Memory B cell (primary cell): ENCODE measurements at places on chromosomes 4 and X.
A peak's percentile ranks its signal among the peaks of the same experiment; 100 is the strongest.

DNA sequence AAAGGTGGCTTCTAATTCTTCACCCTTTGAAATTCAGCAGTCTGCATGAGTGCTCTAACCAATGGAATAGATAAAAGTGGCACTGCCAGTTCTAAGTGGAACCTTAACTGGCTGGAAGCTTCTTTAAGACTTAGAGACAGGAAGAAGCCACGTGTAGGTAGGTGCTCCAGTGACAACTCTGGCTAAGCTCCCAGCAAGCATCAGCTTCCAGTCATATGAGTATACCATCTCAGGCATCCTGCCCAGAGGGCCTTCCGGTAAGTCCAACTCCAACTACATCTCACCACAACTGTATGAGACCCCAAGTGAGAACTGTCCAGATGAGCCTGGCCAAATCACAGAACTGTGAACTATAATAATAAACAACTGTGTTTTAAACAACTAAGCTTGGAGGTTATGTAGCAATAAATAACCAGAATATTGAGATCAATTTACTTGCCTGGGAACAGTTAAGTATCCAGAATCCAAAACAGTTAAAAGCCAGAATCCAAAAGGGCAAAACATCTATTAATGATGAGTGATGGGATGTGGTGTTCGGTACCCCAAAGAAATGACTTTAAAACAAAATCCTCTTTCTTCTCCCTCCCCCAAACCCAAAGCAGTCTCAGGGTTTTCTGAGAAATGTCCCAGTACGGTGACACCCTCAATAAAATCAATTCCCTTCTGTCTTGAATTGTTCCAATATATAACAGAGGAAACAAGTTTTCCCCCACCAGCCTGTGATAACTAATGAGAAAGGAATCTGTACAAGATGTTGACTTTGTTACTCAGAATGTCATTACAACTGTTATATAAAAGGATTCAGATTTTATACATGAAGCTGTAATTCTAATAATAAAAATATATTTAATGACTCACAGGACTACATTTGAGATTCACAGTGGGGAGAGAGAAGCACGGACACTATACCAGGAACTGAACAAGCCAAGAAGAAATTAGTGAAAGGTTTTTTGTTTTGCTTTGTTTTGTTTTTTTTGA is 4.2 kb downstream of the TSPAN5 start:
- DNase-seq, result no peak

DNA sequence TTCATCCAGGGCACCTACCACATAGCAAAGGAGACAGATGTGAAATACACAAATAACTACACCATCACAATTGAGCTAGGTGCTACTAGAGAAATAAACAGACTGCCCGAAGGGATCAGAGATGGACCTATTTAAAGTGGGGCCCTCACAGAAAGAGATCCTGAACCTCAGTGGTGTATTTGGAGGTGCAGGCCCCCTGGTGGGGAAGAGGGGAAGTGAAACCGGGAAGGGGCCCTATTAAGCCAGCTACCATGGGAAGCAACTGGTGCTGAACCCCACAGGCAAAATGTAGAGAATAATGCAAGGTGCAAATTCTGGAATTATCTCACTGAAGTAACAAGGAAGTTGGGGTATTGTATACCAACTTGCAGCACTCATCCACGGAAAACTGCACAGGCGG is 78.6 kb upstream of the FAM9A start:
- peak; percentile 7 for DNase-seq

GRCh38 chr4:112818594-112818965 is 181.6 kb downstream of the LARP7 start:
- no peak for DNase-seq

- DNase-seq, result no peak
Observed at GRCh38 chrX:49278081-49278480, 8.5 kb downstream of the PPP1R3F start.

- no peak for DNase-seq
Observed at GRCh38 chr4:26386386-26386785, 65.6 kb downstream of the RBPJ start.

GRCh38 chr4:61442936-61443335 is 242.8 kb downstream of the ADGRL3 start:
- no peak for DNase-seq

DNA sequence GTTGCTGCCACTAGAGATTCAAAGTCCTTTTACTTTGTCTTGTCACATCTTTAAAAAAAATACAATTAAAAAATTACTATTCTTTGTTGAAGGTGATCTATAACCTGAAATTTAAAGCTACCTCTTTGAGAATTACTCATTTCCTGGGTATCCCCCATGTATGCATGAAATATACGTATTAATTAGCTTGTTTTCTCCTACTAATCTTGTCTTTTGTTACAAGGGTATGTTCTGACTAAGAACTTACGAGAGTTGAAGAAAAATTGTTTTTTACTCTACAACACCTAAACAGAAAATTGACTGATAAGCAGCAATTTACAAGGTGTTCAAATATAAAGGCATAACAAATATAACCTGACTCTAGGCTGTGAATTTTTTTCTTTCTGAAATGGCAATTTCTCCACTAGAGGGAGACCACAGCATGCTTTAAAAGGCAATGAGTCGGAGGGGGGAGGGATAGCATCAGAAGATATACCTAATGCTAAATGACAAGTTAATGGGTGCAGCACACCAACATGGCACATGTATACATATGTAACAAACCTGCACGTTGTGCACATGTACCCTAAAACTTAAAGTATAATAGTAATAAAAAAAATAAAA is 249.6 kb downstream of the OPHN1 start:
- DNase-seq, result no peak

- no peak for DNase-seq
Observed at GRCh38 chrX:37754516-37754915, 25.3 kb upstream of the CYBB start.

- no peak for DNase-seq
Observed at GRCh38 chr4:95162867-95163266, 385.9 kb downstream of the UNC5C start.

DNA sequence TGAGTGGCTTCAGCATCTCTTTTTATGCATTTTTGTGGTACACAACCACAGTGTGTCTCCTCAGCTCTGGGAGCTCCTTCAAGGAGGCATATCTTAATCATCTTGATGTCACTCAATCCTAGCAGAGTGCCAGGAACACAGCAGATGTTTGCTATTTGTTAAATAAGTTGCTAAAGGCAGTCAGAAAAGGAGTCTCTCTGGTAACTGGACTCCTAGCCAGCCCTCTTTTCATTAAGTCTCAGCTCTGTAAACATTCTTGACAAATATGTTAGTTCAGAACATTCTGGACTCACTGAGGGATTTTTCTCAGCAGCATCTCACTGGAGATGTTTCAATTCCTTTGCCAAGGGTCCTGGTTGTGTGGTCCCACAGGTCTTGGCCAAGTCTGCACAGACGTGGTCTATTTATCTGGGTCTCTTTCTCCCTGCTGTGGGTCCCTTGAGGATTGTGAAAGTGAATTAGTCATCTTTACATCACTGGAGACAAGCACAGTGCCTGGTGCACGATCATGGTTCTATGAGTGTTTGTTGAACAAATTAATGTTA is 20.3 kb upstream of the FAM9C start:
- DNase-seq, result no peak

DNA sequence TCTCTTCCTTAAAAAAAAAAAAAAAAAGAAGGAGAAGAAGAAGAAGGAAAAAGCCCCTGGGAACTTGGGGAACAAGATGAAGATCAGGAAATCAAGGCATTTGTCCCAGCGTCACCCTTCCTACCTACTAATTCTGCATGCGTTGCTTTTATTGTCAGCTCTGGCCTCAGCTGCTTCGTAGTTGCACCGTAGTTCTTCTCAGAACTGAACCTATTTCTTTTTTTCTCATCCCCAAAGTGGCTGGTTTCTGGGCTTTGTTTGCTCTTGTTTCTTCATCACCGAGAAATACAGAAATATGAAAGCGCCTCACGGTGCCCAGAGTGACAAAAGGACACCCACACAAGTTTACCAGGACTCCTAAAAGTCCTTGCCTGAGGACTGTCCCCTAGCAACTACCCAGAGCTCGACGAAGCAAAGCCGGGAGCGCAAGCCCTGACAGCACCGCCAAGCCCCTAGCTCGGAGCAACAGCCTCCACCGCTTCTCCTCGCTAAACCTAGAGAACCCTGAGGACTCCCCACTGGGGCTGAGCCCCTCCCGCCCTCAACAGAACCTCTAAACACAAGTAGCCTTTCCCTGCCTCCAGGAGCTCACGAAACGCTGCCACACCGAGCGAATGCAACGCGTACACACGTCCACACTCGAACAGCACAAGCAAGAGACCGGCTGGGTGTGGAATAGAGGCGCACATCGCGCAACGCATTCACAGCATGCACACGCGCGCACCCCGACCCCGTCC is 710 bp downstream of the PRKG2 start:
- DNase-seq, result no peak

- no peak for DNase-seq
Observed at GRCh38 chr4:43089730-43090129, 197.2 kb downstream of the GRXCR1 start.

- DNase-seq, result no peak
Observed at GRCh38 chrX:71622032-71622575, 3.8 kb upstream of the CXCR3 start.

DNA sequence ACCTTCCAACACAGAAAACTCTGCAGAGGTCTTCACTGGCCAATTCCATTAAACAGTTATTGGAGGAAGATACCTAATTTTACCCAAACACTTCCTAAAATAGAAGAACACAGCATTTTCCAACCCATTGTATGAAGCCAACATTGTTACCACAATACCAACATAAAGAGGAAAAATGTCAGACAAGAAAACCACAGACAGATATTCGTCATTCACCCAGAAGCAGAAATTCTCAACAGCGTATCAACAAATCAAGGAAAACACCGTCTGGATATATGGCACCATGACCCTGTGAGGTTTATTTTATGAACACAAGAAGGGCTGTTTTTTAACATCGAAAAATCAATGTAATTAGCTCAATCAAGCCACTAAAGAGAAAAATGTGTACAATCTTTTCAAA is 255.6 kb downstream of the ASMT start:
- no peak for DNase-seq

- DNase-seq, result no peak
Observed at GRCh38 chrX:2696698-2697215, 5.7 kb downstream of the CD99 start.

DNA sequence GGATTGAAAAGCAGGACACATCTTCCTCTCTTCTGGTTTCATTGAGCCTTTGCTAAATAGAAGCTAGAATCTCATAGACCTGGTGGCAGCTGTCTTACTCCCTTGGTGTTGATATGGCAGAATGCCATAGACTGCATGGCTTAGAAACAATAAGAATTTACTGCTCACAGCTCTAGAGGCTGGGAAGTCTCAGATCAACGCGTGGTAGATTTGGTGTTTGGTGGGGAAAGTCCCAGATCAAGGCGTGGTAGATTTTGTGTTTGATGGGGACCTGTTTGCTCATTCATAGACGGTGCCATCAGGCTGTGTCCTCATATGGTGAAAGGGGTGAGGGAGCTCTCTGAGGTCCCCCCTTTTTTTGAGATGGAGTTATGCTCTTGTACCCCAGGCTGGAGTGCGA is 57.6 kb upstream of the PPP2R3B start:
- DNase-seq, result no peak

GRCh38 chr4:182143086-182143821 is 99.9 kb upstream of the TENM3 start:
- DNase-seq, result no peak

DNA sequence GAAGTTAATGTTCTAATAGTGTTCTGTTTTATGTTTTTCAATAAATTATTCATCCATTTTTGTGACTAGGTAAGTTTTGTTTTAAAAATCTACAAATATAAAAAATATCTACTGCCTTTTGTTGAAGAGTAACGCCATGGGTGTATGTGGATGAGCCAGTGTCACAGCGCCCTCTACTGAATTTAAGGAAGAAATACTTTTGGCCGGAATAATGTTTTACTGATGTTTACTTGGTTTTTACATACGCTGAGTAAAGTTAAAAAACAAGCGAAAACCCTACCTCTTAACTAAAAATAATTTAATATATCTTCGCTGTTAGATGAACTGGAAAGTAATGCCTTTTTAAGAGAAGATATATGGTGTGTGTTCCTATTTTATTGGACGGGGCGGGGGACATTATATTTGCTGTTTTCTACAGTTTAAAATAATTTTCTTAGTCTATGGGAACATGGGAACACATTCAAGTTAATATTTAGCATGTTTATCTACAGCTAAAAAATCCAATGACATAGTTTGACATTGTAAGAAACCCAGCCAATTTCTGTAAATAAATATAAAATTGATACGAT is 86.1 kb downstream of the CPE start:
- no peak for DNase-seq

- no peak for DNase-seq
Observed at GRCh38 chrX:1397441-1398270, 5.7 kb upstream of the SLC25A6 start.

DNA sequence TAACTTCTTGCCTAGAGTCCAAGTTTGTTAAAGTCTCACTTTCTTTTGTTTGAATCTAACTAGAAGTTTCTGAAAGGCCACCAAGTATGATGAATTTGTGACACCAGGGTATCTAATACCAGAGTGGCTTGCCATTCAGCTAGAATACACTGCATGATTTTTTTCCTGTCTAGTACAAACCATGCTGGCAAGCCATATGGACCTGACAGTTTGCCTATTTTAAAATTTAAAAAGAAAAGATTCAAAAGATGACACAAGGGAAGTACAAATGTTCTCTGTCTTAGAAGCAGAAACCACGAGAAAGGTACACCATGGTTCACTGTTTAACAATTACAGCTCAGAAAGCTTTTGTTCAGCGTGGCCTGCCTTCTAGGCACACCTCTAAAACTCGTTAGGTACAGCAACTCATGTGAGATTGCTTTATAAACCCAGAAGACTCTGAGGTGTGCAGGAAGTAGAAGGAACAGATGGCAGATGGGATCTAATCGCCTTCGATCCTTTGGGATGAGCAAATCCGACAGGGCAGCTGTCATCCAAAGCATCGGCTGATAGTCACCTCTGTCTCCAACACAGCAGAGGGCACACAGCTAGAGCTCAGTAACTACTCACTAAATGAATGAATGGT is 35.4 kb upstream of the CENPU start:
- no peak for DNase-seq

GRCh38 chrX:137574102-137574783 is 8.3 kb downstream of the ZIC3 start:
- no peak for DNase-seq

- no peak for DNase-seq
Observed at GRCh38 chr4:114272226-114272625, 292.8 kb upstream of the ARSJ start.

DNA sequence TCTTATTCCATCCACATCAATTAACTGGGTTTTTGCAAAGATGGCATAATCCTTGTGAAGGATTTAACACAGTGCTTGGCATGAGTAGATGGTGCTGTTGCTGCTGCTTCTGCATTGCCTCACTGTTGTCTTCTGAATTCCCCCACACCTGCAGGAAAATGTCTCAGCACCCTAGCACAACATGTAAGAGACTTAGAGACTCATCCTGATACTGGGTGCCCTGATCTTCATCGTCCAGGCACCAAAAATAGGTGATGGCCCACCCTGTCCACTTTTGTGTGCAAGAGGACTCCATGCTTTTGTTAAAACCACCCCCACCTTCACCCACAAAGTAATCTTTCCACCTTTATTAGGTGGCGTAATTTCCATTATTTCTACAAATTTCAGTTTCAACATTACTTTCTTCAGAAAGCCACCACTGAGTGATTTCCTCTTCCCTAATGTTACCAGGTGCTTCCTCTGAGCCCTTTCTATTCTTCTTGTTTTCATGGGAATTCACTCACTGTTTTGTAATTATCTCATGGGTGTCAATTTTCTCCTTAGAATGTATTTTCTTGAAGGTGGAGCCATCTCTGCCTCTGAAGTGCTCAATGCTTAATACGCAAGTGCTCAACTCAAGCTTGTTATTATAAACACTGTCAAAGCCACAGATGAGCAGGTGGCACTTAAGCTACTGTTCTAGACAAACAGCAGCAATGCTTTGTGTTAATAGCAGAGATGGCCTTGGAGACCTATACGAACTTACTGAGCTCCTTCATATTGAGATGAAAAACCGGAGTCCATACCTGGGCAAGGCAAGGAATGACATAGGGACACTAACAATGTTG is 89.5 kb downstream of the HS3ST1 start:
- DNase-seq, result no peak
